ENCODE measurements at places on chromosomes 3 and 15.

DNA sequence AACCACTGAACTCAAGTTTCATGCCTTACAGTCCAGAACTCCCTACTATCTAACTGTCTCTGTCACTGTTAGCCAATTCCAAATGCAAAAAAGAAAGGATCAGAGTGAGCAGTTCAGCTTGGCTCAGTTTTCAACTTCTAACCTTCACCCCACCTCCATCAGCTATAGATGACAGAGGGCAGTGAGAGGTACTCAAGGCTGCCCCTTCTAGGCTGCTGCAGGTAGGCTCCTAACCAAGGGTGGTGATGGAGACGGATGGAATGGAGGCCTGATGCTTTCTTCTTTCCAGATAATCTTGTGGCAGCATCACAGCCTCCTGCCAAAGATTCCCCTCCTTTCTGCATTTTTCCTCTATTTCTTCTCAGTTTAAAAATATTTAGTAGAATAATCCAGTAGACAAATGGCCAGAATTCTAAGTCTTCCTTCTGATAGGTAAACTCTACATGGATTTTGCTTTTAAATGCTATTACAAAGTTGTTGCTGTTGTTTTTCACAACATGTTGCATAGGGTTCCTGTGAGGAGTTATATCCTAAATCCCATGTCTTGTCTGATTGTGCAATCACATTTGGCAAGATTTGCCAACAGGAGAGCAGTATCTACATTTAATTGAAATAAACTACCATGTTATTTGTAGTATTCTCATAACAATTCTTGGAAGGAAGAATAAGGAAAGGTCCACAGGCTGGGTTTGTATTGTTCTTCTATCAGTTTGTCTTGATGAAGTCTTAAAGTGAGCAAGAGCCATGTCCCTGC, 301.6 kb upstream of the TRIM42 start:
- no peak for DNase-seq

DNA sequence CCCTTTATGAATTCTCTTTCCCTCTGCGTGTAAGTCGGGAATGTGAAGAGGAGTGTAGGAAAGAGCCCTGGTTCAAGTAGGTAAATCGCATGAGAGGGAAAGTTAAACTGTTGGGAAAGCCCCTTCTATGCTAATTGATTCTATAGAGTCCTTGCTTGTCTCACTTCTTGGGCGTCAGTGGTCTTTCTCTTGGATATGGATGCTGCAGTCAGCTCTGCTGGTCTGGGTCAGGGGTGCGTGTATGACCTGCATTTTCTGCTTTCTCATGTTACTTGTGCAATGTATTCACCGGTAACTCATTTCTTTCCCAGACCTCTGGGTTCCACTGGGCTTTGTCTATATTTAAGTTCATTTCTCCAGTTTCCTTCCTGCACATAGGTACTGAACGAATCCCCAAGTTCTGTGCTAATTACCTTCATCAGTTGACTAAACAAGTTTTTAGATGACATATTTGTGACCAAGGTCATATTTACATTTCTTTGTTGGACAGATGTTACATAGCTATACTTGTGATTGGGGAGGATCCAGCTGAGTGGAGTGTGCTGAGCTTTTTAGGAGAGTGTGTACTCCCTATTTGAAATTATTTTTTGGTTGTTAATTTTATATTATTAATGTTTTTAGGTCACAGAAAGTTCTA, 1.4 kb downstream of the SETD5 start:
- no peak for DNase-seq

DNA sequence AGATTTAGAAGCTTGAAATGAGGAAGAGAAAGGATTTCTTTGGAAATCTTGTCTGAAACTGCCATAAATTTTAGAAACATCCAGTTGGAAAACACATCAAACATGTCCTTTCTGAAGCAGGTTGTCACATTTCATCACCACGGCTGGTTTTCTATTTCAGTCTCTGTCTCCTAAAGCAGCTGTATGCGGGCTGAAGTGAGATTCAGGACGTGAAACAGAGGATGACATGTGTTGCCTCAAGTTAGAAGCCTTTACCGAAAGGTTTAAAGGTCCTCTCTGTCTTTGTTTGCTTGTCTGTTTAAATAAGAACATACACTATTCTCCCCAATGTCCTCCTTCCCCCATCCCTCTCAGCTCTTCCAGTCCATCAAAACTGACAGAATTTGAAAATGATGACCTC, 141.9 kb downstream of the SQOR start:
- no peak for DNase-seq

DNA sequence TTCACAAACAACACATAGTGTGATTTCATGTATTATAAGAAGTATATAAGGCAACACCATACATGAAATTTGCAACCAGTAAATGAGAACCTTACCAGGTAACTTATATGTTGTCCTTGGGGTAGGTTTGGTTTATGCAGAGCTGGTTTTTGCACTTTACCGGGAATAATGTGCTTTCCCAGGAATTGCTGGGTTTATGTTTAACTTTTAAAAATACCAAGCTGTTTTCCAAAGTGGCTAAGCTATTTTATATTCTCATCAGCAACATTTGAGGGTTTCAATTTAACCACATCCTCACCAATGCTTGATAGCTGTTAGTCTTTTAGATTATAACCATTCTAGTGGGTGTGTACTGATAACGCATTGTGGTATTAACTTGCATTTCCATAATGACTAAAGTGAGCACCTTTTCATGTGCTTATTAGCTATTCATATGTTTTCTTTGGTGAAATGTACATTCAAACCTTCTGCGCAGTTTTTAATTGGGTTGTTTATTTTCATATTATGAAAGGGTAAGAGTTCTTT, 71.6 kb downstream of the KY start:
- no peak for DNase-seq

DNA sequence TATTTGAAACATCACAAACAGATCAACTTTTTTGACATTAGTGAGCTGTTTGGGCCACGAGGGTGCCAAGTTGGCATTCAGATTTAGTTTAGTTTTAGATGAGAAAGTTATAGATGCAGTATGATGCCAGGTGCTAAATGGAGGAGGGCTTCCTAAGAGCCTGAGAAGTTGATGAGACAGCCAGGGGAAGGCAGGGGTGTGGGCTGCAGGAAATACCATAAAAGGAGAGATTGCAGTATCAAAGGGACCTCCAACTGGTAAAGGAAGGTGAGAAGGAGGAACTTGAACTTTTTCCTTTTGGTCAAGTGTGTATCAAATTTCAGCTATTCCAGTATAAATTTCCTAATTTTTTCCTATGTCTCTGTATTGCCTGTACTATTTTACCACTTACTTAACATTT, 2.0 kb upstream of the TNIK start:
- DNase-seq: no peak

- DNase-seq: no peak
Observed at GRCh38 chr3:78154521-78155186, 1114.8 kb downstream of the ROBO2 start.

DNA sequence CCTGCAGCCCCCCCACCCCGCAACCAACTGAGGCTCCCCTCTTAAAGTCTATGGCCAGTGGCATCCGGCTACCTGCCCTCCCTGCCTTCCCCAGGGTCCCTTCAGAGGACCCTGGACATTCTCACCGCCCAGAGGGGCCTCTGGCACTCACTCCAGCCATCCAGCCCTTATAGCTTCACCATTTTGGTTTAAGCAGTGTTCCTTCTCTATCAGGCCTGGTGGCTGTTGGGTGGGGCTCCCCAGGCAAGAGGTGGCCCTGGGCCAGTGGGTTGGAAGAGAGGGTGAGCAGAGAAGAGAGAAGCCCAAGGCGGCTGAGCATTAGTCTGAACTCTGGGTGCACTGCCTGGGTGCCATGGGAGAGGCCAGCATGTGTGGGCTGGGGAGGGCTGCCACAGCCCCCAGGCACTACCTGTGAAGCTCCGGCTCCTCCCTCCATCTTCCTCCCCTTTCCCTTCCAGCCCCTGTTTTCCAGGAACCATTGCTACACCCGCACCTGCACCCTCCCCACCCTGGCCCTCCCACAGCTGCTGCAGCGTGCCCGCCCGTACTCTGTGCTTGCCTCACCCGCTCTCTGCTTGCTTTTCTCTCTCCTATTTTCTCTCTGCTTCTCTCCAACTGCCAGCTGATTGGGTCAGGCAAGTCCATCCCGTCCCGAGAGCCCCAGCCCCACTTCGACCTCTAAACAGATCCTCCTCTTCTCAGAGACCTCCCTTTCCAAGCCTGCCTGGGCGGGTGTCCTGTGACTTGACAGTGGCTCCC, 168.2 kb downstream of the TBC1D2B start:
- DNase-seq: no peak
